ENCODE measurements at places on chromosomes 1 and 21.

GRCh38 chr1:21337454-21337927 lies 47.2 kb upstream of the ECE1 start:
- no peak for DNase-seq

DNA sequence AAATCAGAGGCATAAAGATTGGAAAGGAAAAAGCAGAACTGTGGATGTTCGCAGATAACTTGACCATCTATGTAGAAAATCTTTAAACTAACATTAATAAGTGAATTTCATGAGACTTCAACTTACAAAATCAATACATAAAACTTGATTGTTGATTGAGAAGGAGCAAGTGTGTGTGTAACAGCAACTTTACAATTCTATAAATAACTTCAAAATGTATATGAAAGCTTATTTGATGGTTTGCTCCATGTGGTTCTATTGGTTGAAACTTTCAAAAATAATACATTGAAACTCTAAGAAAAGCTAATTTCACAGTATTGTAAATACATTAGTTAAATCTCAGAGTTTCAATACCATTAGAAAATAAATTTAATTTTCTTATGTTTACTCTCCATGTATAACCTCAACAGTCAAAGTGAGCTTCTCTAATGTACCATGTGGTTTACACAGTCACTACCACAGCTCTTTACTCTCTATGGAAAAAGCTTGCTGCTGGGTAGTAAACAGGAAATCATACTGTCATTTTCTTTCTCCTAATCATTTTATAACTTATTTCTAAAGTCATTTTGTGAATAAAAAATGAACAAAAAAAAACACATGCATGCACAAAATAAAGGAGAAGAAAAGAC lies 12.0 kb downstream of the AKT3 start:
- DNase-seq: no peak

DNA sequence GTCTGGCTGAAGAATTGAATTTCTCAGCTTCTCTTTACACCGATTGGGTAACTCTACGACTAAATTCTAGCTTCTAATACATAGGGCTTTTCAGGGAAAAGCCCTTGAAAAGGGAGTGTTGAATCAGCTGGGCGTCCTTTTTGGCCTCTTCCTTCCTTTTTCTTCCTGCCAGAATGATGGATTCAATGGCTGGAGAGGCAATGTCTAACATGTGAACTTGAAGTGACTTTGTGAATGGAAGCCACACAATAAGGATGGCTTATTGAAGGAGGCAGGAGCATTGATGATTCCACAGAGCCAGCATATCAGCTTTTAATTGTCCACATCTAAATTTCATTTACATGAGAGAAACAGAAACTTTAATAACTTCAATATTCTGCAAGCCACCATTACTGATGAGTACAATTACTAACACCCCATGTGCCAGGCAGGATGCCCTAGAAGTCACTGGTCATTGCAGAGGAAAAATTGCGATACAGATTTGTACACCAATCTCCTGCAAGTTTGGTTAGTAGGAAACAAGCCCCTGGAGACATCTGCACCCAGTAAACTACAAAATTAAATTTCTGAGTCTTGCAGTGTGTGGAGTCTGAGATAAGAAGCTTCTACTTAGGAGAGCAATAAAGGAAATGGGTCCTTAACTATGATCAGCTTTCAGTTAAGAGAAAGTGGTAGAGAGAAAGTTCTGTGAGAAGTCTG lies 56.1 kb downstream of the STYXL2 start:
- DNase-seq: no peak

GRCh38 chr1:213984387-213985208 lies 3.2 kb upstream of the PROX1 start:
- peak; percentile 62 for DNase-seq

DNA sequence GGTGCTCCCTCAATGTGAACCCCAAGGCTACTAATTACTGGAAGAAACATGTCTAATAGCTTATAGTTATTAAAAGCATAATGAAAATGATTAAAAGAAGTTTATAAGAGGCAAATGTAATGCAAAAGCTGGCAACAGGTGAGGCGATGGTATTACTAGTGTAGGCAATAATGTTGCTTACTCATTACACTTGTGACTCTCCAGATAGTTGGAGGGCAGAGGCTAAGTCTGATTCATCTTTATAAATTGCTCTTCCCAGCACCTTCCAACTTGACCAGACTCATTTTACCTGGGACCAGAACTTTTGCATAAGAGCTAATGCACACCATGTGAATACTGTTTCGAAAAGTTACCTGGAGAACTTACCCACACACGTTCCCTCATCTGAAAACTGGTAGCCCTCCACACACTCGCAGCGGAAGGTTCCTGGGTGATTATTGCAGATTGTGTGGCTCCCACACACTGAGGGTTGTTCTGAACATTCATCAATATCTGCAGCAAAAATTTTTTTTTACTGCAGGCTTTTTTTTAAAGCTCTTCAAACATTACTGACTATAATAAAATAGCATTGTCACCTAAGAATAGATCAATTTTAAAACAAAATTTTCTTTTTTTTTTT lies 48.0 kb downstream of the NID1 start:
- DNase-seq: no peak

GRCh38 chr1:65069011-65069565 lies 78.9 kb upstream of the AK4 start:
- no peak for DNase-seq

DNA sequence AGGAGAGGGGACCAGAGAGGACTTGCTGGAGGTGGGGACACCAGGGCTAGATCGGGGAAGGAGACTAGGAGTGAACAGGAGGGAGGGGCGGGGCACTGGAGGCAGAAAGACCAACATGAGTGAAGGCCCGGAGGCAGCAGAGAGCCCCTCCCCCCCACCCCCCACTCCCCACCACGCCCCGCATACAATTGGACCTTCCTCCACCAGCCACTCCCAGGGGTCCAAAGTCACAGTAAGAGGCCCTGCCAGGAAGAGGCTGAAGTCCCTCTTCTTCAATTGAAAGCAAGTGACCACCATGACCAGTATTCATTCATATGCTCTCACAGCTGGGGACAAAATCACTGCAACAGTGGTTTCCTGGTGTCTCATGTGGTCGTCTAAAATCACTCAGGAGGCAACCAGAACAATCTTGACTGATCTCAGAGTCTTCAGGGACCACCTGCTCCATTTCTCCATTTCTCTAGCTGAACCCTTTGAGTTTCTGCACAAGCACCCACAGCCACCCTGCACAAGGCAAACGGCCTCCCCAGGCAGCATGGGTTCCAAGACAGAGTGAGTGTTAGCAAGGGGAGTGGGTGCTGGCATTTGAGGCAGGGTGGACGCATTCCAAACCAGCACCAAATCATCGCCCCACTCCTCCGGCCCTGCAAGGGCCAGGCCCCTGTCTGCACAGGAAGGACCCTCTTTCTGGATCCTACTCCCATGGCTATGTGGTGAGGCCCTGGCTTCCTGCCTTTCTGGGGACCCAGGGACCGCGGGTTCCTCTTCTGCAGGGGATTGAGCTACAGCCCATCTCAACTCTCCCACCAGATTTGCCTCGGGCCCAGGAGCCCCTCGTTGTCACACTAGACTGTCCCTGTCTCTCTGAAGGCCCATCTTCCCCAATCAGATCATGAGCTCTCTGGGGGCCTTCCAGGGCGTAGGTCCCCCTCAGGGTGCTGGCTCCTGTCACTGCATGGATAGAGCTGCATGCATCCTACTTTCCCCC lies 17.0 kb downstream of the LAPTM5 start:
- DNase-seq: no peak

DNA sequence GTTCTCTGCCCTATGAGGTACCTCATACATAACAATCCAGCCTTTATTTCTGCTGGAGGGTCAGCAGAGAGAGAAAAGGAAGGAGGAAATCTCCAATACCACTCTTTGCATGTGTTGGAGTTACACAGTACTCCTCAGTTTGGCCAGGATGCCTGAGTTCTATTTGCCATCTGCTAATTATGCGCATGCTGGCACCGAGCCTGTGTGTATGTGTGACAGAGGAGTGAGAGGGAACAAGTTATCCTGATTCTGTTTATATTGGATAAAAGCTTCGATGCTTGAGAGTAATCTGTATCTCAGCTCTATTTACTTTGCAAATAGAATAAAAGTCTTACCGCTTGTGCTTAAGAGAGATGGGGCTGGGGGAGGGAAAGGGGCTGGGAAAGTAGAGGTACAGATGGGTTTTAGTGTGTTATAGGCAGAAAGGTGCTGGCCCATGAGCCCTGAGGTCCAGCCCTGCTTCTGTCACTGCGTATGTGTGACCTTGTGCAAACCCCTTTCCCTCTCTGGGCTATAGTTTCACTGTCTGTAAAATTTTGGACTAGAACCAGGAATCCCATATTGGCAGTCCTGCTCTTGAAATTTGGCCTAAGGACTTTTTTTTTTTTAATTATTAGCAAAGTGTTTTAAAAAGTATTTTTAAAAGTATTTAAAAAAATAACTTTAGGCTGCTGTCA lies 54.5 kb upstream of the PLXNA2 start:
- no peak for DNase-seq

DNA sequence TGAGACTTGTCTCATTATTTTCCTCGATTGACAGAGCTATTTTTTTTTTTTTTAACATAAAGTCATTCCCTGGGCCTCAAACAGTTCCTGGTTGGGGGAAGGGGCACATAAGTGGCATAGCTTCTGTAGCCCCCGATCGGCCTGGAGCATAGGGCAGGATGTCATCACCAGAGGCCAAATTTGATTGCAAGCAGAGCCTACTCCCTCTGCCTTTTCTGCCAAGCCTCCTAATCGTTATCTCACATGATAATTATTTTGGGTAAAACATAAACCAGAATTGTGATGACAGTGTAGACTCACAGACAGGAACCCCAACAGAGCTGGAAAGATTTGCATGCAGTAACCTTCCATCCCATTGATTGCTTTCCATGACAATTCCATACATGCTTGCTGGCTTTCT lies 404.8 kb downstream of the PCP4 start:
- DNase-seq: no peak

- DNase-seq: no peak
Measured at GRCh38 chr1:44939061-44939460, 47.3 kb downstream of the EIF2B3 start.

DNA sequence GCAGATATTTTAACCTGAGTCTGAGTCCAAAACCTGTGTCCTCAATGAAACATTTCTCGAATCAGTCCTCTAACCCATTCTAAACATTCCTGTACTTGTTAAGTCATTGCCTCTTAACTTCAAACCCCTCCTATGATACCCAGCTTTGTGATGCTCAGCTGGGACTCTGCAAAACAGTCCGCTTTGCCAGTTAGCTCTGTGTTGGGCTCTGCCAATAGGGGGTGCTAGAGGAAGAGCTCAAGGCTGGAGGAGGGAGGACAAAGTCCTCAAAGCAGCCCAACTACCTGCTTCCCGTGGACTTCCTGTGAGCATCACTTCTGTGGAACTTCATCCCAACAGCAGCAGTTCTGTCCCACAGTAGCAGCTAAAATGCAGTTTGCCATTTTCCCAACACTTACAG lies 38.1 kb upstream of the SYT14 start:
- DNase-seq: no peak

DNA sequence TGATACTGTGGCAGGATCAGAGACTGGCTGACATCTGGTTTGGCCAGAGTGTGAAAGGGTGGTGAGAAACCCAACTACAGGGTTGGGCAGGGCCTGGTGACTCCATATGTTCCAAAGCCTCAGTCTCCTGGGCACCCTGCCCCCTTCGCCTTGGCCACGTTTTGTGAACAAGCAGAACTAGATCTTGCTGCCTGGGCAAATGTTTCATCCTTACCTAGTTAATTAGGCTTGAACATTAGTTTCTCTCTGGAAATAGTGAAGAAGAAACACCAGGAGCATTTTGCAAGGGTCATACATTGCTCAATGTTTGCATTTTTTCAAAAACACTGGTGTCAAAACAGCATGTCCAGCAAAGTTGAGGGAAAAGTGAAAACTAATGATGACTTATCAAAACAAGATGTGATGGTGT lies 60.5 kb downstream of the MAP3K7CL start:
- no peak for DNase-seq

All from NCI-H1417 treated with DMSO at 0.1 percent for 48 hours (cell line).